SIG-M5 (cell line): ENCODE measurements at places on chromosomes 3 and 15.

DNA sequence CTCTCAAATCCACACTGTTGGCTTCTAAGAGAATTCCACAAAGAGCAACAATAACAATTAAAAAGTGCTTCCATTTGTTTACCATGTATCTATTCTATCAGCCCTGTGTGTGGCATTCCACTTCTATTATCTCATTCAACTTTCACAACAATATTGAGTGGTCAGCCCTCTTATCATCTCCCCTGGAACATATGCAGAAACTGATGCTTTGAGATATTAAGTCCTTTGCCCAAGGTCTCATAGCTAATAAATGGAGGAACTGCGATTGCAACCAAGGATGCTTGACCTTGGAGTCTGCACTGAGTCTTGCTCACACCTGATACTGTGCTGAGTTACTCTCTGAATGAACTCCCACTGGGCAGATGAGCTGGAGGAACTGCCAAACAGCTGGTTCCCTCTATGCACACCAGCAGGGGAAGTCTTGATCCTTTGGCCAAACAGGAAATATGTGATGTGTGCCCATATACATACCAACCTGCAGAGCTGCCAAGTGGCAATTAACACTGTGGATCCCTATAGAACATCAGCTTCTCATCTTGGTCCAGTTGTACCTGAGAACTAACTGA lies 144.7 kb upstream of the WNT5A start:
- no peak for DNase-seq

DNA sequence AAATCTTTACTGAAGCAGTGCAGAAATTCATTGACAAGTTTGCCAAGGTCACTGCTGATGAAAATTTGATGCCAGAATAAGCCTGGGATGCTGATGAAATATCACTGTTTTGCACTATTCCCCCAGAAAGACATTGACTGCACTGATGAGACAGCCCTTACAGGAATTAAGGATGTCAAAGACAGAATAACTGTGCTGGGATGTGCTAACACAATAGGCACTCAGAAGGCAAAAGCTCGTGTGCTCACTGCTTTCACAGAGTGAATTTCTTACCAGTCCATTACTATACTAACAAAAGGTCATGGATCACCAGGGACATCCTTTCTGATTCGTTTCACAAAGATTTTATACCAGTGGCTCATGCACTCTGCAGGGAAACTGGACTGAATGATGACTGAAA lies 69.4 kb downstream of the MCF2L2 start:
- DNase-seq = no peak

GRCh38 chr3:125110016-125110875 lies 54.4 kb upstream of the HEG1 start:
- no peak for DNase-seq

GRCh38 chr3:67291287-67292252 lies 293.5 kb downstream of the KBTBD8 start:
- no peak for DNase-seq

- no peak for DNase-seq
Measured at GRCh38 chr3:186583831-186584230, 13.3 kb downstream of the DNAJB11 start.

GRCh38 chr15:33500432-33501195 lies 189.8 kb downstream of the RYR3 start:
- DNase-seq = no peak

- no peak for DNase-seq
Measured at GRCh38 chr3:105513042-105513441, 146.3 kb downstream of the ALCAM start.

DNA sequence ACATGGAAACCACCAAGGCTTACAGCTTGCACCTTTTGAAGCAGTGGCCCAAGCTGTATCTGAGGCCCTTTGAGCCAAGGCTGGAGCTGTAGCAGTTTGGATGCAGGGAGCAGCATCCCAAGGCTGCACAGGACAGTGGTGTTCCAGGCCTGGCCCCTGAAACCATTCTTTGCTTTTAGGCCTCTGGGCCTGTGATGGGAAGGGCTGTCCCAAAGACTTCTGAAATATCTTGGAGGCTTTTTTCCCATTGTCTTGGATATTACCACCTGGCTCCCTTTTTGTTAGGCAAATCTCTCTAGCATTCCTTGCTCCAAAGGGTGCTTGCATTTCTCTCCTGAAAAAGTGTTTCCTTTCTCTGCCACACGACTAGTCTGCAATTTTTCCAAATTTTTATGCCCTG lies 302.8 kb upstream of the MDFIC2 start:
- DNase-seq = no peak

- DNase-seq = no peak
Measured at GRCh38 chr15:39860200-39860599, 59.9 kb downstream of the GPR176 start.

- no peak for DNase-seq
Measured at GRCh38 chr3:81793410-81793809, 32.0 kb upstream of the GBE1 start.

DNA sequence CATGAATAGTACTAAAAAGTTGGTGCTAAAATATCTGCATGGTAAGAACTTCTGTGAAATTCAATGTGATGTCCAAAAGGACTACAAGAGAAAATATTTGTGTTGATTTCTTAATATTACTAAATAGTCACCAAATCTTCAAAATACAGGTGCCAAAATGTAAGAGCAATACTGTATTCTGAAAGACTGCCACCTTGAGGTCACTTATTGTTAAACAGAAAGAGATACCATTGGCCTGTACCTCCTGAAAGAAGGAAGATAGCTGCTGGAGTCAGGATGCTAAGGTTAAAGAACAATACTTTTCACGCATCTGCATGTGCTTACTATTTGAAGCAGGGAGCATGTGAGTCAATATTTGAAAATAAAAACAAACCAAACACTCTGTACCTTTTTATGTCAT lies 72.0 kb upstream of the LSAMP start:
- DNase-seq = no peak

DNA sequence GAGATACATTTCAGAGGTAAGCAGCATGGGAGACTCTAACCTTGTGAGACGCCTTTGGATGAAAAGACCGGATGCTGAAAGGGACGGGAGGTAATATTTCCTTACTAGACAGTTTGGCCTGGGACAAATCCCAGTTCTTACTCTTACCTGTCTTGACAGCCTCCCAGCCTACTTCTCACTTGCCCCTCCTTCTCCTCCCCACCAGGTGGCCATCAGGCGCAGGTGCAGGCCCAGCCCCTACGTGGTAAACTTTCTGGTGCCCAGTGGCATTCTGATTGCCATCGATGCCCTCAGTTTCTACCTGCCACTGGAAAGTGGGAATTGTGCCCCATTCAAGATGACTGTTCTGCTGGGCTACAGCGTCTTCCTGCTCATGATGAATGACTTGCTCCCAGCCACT lies 6.3 kb downstream of the HTR3D start:
- no peak for DNase-seq

- DNase-seq = no peak
Measured at GRCh38 chr15:96348112-96349027, 17.9 kb downstream of the NR2F2 start.

- DNase-seq = no peak
Measured at GRCh38 chr3:49279376-49279775, 2.3 kb upstream of the C3orf62 start.

DNA sequence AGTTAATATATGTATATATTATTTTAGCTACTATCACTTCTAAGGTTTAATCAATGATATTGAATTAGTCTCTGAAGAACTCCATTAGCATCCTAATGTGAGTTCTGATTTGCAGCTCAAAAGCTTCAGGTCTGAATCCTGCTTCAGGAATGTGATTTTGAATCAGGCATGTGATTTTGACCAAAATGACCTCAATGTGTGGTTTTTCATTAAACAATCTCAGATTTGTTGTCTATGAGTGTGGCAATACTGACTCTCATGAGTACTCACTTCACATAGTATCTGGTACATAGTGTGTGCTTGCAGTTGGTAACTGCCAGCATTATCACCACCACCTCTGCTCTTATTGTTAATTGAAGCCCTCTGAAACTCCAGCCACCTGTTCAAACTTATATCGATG lies 251.0 kb downstream of the KCNH8 start:
- DNase-seq = no peak

GRCh38 chr3:13379201-13379830 lies 40.8 kb downstream of the NUP210 start:
- no peak for DNase-seq

DNA sequence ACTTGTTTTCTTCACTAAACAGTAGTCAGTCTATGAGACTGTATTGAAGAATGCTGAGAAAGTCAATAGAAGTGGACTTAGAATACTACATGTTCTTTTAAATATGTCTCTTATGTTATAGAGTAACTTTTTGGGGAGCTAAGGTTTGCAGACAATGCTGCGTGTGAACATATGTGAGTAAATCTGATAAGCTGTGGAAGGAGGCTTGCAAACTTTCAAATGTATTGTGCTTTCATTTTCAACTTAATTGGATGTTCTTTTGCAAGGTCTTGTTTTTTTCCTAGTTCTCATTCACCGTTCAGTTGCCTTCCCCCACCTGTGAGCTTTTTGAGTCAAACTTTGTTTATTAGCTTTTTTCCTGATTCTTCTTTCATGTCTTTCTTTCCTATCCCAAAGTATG lies 176.2 kb downstream of the LPP start:
- DNase-seq = no peak

DNA sequence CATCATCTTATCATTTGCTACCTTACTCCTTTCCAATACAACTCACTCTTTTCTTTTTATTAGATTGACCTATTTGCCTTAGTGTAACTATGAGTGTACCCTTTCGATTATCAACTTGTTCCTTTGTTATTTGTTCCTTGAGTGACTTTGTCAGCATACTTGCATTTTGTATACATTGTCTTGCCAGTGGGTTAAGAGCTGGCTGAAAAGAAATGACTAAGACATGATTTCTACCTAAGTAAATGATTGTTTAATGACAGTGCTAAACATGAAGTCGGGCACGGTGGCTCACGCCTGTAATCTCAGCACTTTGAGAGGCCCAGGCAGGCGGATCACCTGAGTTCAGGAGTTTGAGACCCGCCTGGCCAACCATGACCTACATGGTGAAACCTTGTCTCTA lies 1042.3 kb downstream of the TBL1XR1 start:
- DNase-seq = no peak

- DNase-seq = no peak
Measured at GRCh38 chr15:92683511-92683834, 27.9 kb upstream of the FAM174B start.

- no peak for DNase-seq
Measured at GRCh38 chr3:120350401-120350941, 1.3 kb upstream of the LRRC58 start.

GRCh38 chr3:181730934-181731333 lies 19.2 kb downstream of the SOX2 start:
- DNase-seq = no peak

GRCh38 chr15:82595766-82596165 lies 51.4 kb downstream of the CPEB1 start:
- no peak for DNase-seq

DNA sequence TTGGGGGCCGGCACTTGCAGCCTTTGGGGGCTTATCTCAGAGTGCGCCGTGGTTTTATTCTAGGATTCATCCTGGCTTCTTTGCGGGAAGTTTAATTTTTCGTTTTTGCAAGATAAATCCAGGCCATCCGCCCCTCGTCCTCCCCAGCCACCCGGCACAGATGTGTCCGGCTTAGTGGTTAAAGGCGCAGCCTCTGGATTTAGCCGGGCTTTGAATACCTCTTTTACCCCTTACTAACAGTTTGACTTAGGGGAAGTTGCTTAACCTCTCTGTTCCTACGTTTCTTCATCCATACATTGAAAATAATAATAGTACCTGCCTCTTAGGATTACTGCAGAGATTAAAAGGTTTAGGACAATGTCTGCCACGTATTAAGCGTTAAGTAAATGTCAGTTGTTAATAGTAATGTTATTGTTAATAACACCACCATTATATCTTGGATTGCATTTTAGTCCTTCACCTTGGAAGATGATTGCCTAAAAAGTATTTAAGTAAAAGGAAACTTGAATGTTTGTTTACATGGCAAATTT lies 714 bp downstream of the ECT2 start:
- no peak for DNase-seq

DNA sequence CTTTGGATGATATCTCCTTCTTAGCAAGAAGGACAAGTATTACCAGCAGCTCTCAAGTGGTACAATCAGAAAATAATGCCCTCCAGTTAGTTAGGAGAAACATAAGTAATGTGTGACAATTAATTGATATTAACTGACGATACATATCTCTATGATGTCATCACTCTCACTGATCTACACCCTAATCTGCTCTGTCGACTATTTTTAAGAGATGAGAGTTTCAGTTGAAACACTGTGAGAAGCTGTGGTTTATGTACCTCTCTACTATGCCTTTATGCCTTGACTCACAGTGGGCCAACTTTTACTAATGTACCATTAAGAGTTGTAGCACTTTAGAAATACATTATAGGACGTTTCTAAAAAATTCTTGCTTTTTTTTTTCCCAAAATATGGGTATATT lies 8.6 kb downstream of the CEP152 start:
- no peak for DNase-seq

GRCh38 chr3:30475809-30476178 lies 130.6 kb upstream of the TGFBR2 start:
- no peak for DNase-seq

DNA sequence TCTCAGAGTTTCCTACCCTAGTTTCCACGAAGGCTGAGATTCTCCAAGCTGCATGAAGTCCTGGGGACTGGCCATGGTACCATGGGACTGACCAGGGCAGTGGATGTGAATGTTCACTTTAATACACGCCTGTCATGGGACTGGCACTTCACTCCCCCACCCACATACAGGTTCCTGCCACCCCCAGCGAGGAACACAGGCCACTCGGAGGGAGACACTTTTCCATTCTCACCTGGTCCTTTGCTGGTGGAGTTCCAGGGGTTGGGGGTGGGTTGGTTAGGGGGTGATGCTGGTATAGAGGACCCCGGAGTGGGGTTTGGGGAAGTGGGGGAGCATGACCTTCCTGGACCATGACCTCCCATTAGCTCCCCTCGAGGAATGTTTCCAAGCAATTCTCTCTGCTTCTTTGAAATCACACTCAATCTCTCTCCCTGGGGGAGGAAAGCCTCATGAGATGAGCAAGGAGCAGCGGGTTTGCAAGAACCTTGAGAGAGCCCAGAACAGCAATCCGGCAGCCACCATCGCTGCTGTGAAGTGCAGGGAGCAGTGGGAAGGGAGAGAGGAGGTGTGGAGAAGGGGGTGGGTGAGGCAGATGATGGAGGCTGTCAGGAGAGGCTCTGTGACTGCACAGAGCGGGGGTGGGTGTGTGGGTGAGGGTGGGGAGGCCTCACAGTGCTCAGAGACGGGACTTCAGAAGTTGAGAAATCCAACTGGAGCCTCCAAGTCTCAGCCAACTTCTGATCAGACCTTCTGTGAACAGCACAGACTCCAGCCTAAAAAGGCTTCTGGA lies 69.7 kb downstream of the ADCY5 start:
- DNase-seq = no peak

- DNase-seq = peak; percentile 60
Measured at GRCh38 chr3:11140030-11140712, 14.1 kb upstream of the HRH1 start.

- no peak for DNase-seq
Measured at GRCh38 chr15:92624401-92624991, 31.1 kb downstream of the FAM174B start.

GRCh38 chr15:61680260-61681037 lies 379.8 kb downstream of the VPS13C start:
- no peak for DNase-seq

- no peak for DNase-seq
Measured at GRCh38 chr3:49666592-49666991, 7.6 kb upstream of the APEH start.
